NCI-H1092 (cell line): ENCODE measurements at places on chromosomes 7 and 10.
A peak's percentile ranks its signal among the peaks of the same experiment; 100 is the strongest.

GRCh38 chr7:112668561-112668960 is 121.6 kb downstream of the TMEM168 start:
- no peak for DNase-seq

DNA sequence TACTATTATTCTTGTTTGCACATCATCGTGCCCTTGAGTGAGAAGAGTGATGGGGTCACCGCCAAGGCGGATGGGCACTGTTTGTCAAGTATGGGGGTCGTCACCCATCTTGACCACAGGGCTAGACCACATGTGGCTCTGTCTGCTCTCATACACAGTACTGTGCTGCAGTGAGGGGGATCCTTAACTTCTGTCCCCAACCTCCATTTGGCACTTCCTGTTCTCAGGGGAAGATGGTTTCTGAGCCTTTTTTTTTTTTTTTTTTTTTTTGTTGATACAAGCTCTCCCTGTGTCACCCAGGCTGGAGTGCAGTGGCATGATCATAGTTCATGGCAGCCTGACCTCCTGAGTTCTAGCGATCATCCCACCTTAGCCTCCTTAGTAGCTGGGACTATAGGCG is 13.6 kb downstream of the WBP1L start:
- DNase-seq: no peak

GRCh38 chr10:120285408-120285807 is 171.6 kb upstream of the PLPP4 start:
- no peak for DNase-seq

GRCh38 chr7:135704698-135705097 is 23.3 kb downstream of the SLC13A4 start:
- DNase-seq: no peak

GRCh38 chr7:53744403-53744760 is 708.9 kb downstream of the POM121L12 start:
- no peak for DNase-seq

DNA sequence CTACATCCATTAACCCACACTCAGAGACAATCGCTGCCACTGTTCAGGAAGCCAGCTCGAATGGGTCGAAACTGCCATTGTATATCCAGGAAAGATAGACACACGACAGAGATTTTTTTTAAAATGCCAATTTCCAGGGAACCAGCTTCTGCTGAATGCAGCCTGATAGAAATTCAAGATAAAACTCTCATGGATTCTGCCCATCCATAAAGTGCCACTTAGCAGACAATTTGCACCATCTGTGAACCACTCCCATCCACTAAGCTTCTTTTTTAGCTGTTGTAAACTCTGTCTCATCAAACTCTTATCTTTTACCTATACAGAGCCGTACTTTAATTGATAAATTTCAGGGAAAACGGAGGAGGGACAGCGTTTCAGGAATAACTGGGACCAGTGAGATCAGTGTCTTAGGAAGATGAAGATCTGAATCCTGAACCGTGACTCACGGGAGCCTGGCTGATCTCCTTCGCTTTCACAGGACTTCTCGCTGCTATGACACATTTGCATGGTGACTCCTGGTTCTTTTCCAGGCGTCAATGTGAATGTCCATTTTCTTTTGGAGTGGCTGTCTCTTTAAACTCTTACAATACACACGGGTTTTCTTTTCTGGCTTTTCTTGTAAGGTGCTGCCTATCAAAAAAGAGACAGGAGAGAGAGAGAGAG is 103.4 kb downstream of the FAM204A start:
- no peak for DNase-seq

DNA sequence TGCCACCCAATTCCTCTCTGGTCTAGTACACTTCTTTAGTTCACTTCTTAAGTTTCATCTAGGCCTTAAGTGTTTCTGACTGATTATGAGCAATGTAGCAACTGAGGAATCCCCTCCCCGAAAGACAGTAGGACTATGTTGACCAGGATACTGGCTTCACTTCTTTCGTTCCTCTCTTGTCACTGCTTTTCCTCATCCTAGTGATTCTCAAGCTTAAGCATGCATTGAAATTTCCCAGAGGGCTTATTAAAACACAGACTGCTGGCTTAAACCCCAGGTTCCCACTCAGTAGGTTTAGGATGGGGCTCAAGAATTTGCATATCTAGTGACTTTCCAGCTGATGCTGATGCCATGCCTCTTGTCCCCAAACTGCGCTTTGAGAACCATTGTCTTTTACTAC is 164.6 kb upstream of the WNT16 start:
- DNase-seq: no peak

DNA sequence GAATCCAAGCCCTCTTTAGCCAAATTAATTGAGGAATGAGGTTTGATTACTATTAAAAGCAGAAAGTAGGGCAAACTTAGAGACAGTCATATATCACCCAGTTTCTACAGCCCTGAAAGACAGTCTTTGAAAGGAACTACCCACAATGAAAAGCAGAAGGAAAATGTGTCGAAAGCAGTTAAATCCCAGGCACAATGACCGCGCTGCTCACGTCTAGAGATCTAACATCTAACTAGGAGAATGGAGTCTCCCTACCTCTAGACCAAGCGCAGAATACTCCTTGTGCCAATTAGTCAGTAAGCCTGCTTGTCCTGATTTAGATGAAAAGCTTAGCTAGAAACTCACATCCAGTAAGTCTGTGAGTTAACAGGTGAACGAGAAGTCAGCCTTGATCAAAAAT is 350.0 kb downstream of the FGFR2 start:
- DNase-seq: no peak

DNA sequence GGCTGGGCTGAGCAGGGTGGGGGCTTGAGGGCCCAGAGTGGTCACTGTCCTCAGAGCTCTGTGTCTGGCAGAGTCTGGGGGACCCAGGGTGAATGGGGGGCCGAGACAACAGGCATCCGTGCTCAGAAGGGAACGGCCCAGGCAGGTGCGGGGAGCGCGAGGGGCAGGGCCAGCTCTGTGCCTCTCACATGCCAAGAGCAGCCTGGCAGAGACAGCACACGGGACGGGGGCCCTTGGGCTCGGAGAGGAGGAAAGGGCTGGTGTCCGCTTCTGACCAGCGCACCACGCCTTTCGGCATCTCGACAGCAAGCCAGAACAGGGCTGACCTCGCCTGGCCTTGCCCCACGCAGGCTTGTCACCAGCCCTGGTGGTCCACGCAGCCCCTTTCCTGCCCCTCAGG is 13.4 kb downstream of the AMZ1 start:
- DNase-seq: no peak

DNA sequence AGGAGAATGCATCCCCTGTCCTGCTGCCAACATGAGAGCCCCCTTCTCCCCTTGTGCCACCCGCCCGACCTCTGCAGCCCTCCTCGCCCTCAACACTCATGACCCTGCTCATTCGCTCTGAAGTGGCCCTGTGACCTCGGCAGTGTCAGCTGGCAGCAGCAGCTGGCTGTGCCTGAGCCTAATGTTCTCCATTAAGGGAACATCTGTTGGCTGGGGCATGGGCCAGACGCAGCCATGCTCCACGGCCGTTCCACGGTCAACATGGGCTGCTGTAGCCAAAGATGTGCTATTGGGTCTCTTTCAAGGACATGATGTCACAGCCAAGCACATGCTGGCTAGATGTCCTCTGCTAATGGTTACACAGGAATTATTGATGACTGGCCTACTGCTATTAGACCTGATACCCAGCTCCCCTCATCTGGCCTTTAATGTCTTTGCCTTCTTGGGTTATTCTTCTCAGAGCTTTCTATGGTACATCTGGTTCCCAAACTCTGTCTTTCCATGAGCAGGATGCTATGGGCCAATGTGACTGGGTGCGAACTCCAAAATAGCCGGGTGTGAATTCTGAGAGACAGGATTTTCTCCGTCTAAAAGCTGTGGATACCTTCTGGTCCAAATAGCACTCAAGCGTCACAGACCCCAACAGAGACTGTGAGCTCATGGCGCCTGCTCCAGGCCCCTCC is 22.4 kb downstream of the ADCYAP1R1 start:
- no peak for DNase-seq

DNA sequence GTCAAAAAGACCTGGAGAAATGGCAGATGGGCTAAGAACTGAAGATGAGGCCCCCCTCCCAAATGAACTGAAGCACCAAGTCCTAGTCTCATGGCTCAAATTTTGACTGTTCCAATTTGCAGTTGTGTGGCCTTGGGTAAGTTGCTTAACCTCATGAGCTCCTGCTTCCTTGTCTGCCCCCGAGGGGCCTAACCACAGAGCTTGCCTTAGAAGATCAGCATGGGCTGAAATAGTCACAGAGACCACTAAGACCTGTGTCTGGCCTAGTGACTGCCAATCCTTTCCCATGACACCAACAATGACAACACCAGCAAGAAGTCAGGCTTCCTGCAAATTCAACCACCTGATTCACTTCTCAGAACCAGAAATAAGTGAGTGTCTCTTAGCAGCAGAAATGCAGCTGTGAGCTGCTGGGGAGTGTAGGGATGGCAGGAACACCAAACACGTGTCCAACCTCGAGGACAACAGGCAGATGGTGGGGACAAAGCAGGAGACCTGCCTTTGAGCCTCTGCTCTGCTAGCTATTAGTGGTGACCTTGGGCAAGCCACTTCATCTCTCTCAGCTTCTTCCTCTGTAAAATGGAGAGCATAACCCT is 23.7 kb downstream of the CRHR2 start:
- DNase-seq: no peak

- no peak for DNase-seq
These were observed 341.6 kb upstream of the KCND2 start for GRCh38 chr7:119931230-119931824.

DNA sequence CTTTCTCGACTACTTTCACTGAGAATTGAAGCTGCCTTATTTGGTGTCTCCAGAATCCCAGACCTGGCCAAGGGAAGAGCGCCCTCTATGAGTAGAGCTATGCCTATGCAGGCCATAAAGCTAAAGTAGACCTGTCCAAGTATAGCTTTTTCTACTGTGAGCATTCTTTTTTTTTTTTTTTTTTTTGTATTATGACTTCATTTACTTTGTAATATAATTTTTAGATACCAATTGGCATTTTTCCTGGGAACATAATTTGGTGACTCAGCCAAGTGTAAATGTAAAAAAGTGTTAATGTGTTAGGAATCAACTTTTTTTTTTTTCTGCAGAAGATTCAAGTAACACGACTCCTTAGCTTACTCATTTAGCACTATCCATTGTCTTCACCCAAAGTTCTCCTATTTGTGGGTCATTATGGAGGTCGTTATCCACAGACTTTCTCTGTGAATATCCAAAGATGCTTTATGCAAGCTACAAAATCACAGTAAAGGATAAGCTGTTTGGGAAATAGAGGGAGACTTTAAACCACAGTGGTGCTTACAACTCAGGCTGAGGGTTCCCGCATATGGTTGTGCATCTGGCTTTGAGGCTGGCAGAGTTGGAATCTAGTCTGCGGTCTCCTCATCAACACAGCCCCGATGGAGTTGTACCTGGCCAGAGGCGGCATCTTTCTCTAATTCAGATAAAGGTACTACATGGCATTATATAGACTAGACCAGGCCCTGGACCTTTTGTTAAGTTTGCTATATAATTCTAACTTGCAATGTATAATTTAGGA is 1040.2 kb upstream of the SORCS1 start:
- DNase-seq: no peak

DNA sequence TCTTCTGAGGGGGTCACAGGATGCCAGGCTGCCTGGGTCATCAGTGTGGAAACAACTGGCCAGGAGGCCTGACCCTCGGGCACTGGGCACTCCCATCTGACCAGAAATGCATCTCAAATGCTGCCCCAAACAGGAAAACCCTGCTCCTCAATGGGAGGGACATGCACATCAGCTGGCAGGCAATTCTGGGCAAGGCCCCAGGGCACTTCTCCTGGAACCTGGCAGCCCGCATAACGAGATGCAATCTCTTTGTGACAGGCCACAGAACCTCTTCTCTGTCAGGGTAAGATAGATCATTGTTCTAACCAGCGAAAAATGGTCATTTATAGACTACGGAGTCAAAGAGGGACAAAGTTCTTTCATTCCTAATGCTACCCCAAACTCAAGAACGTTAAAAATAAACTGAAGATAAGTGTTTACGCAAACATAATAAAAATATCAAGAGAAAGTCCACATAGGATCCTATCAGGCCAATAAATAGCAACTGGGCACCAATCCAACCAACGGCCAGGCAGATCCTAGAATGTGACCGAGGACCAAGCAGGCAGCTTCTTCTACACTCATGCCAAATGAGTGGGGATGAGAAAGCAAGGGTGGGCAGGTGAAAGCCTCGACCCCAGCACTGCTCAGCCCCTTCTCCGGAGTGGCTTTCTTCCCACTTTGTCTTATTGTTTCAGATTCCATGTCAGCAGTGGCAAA is 212.3 kb downstream of the TCERG1L start:
- DNase-seq: peak; percentile 18

DNA sequence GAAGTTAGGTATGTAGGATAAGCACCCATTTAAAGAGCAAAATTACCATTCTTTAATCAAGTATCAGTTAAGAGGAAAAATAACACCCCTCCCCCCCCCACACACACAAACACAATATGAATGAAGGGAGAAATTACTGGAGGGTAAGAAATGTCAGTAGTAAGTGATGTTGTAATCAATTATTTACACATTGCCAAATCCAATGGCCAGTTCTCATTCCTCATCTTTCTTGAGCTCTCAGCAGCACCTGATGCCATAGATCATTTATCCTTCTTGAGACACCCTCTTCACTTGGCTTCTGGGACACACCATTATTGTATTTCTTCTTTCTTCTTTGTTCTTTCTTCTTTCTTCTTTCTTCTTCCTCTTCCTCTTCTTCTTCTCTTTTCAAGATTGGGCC is 33.7 kb upstream of the FAM3C start:
- DNase-seq: no peak

DNA sequence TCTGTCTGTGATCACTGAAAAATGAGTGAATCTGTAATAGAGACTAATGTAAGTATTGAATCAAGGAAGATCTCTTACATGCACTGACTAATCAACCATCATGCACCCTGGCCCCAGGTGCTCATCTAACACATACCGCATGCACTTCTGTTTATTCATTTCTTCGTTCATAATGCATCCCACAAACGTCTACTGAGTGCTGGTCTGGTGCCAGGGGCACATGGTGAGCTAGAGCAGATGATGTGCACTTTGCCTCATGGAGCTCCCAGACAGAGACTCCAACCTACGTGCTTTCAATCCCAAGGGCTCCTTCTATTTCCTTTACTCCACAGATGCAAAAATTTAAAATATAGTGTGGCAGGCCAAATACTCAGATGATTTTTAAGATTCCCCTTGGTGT is 10.7 kb downstream of the C10orf90 start:
- DNase-seq: no peak

- no peak for DNase-seq
These were observed 47.7 kb upstream of the SFMBT2 start for GRCh38 chr10:7458556-7458955.

- no peak for DNase-seq
These were observed 202.5 kb upstream of the CHRM2 start for GRCh38 chr7:136665878-136666509.

- DNase-seq: no peak
These were observed 83.4 kb downstream of the UNCX start for GRCh38 chr7:1316086-1316485.

- no peak for DNase-seq
These were observed 304.1 kb downstream of the PAXIP1 start for GRCh38 chr7:154698726-154699291.

- DNase-seq: no peak
These were observed 66.5 kb downstream of the ASB13 start for GRCh38 chr10:5599613-5600520.
